ENCODE measurements at places on chromosomes 7 and 10.

- DNase-seq: no peak
Observed at GRCh38 chr10:45646384-45647050, 26.1 kb downstream of the ZFAND4 start.

GRCh38 chr7:46886669-46887374 lies 695.1 kb downstream of the TNS3 start:
- no peak for DNase-seq

DNA sequence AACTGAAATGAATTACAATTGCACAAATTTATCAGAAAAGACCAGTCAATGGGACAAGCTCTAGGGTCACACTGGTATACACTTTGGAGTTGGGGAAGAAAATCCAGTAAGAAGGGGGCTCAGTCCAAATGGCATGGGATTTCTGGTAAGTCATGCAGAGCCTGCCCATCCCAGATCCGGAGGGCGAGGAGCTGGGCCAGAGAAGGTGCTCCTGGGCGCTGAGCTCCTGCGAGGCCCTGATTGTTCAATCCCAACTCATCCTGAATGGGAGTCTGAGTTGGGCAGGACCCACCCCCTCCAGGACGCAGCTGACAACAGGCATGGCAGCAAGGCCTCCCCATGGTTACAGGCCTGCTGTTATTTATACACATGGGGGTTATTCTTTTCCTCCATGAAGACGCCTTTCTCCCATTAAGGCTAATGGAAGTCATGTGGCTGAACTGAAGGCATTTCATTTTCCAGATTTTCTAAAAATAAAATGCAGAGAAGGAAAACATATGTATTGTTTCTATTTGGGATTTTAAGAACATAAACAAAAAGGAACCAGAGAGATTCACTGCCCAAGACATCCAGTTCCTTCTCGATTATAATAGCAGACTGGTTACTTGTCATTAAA lies 91.1 kb upstream of the ADAM12 start:
- no peak for DNase-seq

GRCh38 chr10:3226960-3227744 lies 54.6 kb upstream of the PITRM1 start:
- DNase-seq: no peak

GRCh38 chr10:124316326-124316725 lies 102.4 kb downstream of the OAT start:
- DNase-seq: no peak

DNA sequence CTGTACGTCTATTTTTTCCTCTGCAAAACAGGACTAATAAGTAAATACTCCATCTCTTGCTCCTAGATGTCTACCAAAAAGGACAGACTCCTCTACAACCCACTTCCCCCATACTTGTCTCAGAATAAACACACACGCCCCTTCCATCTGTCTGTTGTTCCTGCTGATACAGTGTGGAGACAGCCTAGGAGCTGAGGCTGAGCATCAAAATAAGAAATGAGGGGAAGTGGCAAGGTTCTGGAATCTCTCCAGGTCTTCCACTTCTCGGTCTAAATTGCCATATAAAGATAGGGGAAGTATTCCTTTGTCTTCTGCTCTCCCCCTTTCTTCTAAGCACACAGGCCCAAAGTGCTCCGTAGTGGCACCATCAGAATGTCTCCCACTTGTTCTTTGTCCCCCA lies 30.8 kb upstream of the VSIR start:
- DNase-seq: no peak

DNA sequence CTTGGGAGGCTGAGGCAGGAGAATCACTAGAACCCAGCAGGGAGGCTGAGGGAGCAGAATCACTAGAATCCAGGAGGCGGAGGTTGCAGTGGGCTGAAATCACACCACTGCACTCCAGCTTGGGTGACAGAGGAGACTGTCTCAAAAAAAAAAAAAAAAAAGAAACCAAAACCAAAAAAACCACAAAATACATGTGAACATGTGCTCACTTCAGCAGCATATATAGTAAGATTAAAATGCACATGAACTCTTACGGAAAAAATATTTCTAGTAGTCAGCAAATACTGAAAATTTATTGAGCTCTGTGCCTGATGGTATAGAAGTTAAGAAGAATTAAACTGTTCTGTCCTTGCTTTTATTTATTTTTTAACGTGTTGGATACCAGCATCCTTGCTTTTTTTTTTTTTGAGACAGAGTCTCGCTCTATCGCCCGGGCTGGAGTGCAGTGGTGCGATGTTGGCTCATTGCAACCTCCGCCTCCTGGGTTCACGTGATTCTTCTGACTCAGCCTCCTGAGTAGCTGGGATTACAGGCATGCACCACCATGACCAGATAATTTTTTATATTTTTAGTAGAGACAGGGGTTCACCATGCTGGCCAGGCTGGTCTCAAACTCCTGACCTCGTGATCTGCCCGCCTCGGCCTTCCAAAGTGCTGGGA lies 9.6 kb upstream of the ZNF487 start:
- DNase-seq: no peak

- no peak for DNase-seq
Observed at GRCh38 chr7:22252936-22253536, 103.9 kb downstream of the RAPGEF5 start.

Measured in T-helper 9 cell (primary cell).